Stimulated activated CD4-positive, alpha-beta T cell treated with anti-CD3 and anti-CD28 coated beads, Interleukin-4, amount 100 ng/mL, for 4 hours (primary cell): ENCODE measurements at places on chromosomes 16 and 17.

DNA sequence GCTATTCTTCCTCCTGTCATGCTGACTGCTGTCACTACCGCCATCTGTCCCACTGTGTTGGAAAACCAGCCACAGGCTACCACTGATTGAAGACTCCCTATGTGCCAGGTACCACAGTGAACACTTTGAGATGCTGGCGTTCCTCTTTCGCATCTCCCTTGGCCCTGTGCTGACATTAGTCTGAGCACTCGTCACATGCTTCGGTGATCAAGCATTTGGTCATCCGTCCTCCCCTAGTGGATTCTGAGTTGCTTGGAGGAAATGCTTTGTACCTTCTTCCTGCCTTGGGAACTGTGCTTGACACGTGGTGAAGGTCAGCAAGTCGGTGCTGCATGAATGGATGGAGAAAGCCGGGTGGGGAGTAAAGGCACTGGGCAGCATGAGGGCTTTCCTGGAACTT, 260.1 kb downstream of the SNX29 start:
- no peak for DNase-seq

- no peak for DNase-seq
Measured at GRCh38 chr17:64984181-64984580, 64.9 kb upstream of the LRRC37A3 start.

DNA sequence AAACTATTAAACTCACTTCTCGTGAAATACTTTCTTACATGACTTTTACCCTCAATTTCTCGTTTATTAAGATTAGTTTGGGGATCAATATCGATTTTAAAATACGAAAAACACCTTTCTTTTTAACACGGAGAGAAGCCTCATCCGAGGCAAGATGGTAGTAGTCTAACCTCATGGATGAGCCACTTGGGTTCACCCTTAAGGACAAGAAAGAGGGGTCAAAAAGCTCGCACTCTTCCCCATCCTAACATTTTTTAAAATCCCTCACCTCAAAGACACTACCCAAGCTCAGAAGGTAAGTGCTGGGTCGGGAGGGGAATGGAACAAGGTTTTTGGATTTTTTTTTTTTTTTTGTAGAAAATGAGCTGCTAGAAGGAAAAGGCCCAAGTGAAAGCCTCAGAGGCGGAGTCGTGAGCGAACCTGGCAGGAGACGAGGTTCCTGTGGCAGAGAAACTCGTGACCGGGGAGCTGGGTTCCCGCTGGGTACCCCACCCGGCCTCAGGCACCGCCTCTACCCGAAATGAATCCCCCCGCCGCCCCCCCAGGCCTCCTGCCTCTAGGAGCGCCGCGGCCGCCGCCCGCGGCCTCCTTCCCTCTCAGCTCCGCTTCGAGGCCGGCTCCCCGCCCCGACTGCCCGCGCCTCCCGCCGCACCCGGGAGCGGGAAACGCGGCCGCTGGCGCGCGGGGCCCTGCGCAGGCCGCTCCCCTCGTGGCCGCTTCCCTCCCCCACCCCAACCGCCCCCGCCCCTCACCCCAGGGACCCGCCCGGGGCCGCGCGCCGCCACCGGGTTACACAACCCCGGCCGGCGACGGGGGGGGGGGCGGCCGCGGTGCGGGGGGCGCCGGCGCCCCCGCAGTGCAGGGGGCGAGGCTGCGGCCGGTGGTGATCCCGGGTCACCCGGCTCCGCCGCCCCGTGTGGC, 1.6 kb downstream of the NUFIP2 start:
- DNase-seq = peak; percentile 49

GRCh38 chr17:34859652-34860051, 101.6 kb downstream of the CCT6B start:
- no peak for DNase-seq

GRCh38 chr16:57594531-57595031, 33.8 kb upstream of the ADGRG1 start:
- no peak for DNase-seq

DNA sequence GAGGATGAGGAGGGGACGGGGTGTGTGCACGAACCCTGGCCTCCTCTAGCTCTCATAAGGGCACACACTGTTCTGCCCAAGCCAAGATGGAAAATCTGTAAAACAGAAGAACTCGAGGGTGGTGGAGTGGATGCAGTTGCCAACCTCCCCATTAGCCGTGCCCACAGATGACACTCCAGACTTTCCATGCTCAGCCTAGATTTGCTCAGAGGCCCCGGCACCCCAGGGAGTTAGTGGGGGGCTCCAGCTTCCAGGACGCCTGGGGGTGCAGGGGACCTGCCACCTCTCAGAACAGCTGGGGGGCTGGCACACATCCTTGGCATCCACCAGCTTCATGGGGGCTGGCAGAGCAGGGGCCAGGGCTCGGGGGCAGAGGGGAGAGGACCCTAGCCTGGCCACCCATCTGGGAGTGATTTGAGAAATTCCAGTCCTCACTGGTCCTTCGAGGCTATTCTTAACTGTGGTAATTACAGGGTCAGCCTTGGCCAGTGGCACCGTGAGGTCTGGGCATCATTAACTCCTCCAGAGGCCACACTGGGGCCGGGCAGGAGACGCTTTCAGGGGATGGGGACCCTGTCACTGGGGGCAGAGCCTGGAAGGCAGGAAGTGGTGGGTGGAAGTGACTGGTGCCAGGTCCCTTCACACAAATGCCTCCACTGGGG, 14.3 kb downstream of the VASN start:
- DNase-seq = no peak

DNA sequence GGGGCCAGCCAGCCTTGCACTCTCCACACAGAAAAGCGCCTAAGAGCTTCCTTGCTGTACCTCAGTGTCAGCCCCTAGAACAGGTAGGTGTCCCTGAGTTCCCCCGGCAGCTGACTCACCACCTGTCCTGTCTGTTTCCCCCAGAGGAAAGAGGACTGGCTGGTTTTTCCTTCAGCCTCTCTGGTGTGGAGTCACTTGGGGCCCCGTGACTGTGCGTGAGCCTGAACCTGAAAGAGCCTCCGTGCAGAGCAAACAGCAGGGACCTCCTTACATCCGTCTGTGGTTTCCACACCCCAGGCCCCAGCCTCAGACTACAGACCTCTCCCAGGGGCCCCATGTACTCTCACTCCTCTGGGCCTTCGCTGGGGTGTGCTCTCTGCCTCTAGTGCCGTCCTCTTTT, 87.8 kb downstream of the GNAO1 start:
- peak; percentile 30 for DNase-seq

DNA sequence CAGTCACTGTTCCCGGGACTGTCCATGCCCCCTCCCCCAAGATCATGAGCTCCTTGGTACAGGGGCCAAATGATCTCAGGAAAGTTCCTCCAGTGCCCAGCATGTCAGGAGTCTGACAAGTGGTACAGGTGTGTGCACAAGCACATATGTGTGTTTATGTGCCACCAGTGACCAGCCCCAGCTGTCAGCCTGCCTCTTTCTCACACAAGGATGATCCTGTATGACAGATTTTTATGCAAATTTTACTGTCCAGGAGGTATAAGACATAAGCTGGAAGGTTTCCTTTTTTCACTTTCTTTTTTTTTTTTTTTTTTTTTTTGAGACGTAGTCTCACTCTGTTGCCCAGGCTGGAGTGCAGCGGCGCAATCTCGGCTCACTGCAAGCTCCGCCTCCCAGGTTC, 31.4 kb upstream of the GFOD2 start:
- DNase-seq = no peak

- DNase-seq = no peak
Measured at GRCh38 chr16:55638256-55638655, 17.5 kb upstream of the SLC6A2 start.

DNA sequence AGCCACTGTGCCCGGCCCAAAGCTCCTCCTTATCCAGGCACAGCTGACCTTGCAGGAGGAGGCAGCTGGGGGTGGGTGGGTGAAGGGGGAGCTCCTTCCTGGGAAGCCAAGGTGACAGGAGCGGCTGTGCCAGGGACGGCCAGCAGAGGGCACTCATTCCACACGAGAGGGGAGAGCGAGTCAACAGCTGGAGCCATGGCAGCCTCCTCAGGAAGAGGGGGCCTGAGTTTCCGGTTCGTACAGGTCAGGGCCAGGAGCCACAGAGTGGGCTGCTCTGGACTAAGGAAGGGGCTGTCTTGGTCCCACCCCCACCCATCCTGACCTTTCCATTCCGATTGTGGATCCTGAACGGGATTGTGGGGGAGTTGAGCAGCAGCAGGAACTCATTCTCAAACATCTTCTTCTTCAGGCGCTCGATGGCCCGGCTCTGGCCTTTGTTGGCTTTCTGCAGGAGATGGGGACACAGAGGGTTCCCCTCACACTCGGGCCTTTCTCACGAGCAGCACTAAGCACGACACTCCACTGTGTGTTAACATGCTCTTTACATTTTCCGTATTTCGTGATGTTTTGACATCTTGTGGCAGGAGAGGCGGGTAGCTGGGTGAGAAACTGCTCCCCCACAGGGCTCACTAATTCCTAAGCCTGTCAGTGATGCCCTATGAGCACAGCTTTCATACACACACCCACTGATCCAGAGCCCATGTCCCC, 61.6 kb downstream of the TIMM22 start:
- DNase-seq = peak; percentile 38

DNA sequence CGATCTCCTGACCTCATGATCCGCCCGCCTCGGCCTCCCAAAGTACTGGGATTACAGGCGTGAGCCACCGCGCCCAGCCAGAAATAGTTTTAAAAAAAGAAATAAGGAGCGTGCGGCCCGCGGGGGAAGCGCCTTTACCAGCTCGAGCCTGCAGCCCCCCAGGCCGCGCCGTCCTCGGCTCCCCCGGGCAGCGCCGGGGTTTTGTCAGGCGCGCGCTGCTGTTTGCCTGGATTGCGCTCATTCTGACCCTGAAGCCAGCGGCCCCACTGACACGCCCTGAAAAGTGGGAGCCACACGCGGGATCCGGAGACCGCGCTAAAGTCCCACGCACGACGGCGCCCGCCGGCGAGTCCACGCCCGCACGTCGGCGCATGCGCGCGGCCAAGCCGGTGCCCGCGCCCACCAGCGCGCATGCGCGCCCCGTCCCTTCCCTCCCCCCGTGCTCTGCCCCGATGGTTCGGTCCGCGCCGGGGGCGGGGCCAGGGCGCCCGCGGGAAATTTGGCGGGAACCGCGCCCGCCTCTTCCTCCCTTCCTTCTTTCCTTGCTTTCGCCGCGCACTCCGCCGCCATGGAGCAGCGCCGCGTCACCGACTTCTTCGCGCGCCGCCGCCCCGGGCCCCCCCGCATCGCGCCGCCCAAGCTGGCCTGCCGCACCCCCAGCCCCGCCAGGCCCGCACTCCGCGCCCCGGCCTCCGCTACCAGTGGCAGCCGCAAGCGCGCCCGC, at the start of gene CDT1:
Gene CDT1, plus strand, starts transcription at position 526 of the 724 bp plus-strand sequence. Its CDS starts 43 bp downstream, at position 569.
- peak; percentile 88 for DNase-seq

- DNase-seq = no peak
Measured at GRCh38 chr17:7078711-7079110, 1.3 kb downstream of the CLEC10A start.

DNA sequence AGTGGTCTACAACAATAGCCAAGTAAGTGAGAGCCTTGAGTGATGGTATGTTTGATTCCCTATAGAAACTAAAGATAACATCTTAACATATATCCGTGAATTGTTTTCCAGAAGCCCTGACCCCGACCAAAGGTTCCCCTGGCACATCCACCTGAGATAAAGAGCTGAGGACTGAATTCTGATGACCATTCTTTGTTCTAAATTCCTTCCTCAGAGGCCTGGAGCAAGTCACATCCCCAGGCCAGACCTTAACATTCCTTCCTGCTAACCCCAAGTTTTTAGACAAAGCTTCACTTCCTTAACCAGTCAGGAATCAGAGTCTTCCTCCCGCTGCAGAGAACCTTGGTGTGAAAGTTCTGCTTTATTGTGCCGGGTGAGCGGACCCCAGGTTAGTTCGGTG, 83.3 kb downstream of the PMP22 start:
- DNase-seq = no peak

DNA sequence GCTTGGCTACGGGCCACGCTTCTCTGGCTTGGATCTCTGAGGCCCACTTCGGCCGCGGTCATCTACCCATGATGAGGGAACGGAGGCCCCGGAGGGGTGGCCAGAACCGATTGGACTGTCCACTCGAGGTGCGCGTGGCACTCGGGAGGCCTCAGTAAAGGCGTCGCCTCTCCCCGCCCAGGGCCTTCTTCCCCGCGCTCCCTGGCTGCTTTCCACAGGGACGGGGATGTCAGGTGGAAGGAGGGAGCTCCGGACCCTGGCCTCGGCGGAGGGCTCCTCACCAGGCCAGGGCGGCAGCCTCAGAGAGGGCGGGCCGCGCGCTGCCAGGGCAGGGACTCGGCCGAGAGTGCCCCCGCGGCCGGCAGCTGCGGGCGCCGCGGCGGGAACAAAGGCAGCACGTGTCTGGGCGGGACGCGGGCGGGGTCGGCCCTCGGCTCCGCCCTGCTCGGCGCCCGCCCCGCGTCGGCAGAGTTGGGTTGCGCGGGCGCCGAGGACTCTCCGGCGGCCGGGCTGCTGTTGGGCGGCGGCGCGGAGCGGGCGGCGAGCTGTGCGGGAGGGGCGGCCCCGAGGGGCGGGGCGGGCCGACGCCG, 587 bp upstream of the CDK5R1 start:
- peak; percentile 66 for DNase-seq

DNA sequence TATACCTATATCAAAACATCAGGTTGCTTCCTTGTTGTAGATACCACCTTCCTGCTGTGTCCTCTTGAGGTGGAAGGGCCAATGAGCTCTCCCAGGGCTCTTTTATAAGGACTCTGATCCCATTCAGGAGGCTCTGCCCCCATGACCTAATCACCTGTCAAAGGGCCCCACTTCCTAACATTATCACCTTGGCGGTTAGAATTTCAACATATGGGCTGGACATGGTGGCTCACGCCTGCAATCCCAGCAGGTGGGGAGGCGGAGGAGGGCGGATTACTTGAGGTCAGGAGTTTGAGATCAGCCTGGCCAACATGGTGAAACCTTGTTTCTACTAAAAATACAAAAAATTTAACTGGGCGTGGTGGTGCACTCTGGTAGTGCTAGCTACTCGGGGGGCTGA, 86.4 kb downstream of the HAPSTR1 start:
- DNase-seq = no peak

GRCh38 chr16:70457446-70458166, 3.2 kb downstream of the FCSK start:
- DNase-seq = no peak

DNA sequence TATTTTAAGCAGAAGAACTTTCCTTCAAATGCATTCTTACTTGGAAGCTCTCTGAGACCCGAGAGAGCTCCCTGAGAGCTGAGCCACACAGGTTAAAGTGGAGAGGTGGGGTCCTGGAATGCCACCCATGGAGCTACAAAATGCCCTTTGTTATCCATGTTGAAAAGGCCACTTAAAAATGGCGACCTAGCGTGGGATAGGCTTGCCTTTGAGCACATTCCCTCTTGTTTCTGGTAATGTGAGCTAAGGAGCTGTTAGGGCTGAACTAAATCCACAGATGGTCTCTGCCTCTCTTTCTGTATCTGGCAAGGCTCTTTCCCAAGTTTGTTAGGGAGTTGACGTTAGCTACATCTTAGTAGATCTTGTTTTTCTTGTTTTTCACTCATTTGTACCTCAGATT, 171.6 kb downstream of the SNX29 start:
- no peak for DNase-seq

DNA sequence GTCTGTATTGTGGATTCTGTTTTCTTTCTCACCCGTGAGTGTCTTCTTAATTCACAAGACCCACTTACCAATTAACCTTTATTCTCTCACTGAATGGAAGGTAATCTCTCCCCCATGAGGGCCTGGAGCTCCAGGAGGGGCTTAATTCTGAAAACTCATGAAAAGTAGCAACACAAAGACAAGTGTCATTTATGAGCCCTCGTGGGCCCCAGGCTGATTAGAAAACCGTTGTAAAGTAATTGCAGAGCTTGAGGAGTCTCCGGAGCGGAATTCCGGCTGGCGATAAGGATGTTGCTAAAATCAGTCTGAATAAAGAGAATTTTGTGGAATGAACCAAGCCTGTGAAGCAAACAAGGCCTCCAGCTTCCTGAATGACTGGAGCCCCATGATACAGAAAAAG, 301.5 kb downstream of the HAPSTR1 start:
- no peak for DNase-seq

- DNase-seq = no peak
Measured at GRCh38 chr17:61235001-61235826, 164.4 kb upstream of the TBX2 start.
